ENCODE measurements at places on chromosomes 11 and 22. TPM values are rescaled to one million over a fixed set of nuclear protein-coding genes. Genes with fewer than 3 reads are reported as not detected.

The OR8H2 gene
- total RNA-seq, result not detected

GRCh38 chr11:11020747-11021149, 162.9 kb upstream of the ZBED5 start:
- DNase-seq, result no peak

DNA sequence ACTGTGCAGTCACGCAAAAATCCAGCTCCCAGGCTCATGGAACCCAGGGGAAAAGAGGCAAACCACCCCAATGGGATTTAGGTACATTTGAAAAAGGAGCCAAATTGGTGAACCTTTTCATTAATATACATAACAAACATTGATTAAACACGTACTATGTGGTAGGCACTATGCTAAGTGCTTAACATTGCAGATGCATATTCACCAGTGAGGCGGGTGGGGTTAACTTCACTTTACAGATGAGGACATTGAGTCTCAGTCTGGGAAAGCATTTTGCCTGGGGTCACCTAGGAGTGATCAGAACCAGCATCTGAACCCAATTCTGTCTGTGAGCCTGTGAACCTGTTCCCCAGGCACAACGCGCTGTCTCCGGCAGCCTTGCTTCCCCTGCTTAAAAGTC, 146.3 kb downstream of the COMMD9 start:
- DNase-seq, result no peak

The LGALS12 gene
- total RNA-seq, result 3.8 TPM

DNA sequence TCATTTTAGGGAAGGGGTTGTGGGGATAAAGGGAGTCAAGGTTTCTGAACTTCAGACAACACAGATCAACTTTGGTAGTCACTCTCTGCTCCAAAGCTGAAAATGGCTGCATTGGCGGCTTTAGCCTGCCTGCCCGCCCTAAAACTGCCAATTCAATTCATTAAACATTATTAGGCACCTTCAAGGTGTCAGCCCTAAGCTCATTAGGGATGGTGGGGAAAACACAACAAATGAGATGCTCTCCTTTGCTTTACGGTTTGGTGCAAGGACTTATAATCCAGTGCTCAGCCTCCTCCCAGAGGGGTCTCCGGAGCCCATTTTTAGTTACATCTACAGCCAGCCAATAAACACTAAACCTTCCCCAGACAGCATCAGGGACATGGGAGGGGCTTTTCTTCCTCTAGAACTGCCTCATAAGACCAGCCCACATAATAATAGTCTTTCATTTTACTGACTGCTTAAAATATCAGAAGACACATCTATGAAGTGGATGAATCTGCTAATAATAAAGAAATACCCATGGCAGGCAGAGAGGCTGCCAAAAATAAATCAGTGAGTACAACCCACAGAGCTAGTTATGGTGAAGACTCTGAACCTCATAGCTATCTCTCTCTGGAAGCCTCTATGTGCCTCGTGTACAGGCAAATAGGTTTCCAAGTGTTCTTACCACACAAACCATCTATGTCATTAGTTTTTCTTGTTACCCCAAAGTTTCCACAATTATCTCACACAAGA, 102.8 kb upstream of the NCAM1 start:
- DNase-seq, result no peak

DNA sequence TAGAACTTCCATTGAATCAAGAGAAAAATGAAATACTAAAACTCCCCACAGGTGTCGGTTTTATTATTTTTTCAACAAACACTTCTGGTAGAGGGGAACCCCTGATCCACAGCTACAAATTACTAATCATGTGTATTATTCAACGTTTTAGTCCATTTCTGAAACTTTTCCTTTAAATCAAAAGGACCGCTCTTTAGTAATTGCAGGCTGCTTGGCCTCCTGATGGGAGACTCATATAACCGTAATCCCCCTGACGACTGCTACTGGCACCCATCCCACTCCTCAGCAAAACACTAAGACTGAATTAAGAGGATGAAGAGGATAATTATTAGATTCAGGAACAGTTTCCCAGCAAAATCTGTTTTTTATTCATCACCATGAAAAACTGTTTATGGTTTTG, 46.4 kb downstream of the PAX6 start:
- DNase-seq, result no peak

The APOA4 gene
- not detected for total RNA-seq

GRCh38 chr11:125304876-125305275, 140.3 kb downstream of the PKNOX2 start:
- DNase-seq, result no peak

The BCO2 gene
- total RNA-seq, result 147 TPM

DNA sequence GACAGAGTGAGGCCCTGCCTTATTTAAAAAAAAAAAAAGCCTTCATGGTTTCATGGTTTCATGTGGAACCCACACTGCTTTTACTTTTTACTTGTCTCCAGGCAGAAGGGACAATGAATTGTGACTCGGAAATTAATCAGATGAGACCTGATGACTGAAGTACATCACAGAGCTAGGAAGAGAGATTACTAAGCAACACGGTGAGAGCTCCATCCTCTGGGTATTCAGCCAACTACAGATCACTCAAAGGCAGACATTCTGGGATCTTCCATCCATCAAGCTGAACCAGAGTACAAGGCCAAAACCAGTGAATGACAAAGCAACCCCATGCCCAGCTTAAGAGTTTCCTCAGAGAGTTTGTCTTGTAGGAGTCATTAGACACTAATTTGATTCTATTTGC, 433.2 kb downstream of the SOX6 start:
- DNase-seq, result no peak

DNA sequence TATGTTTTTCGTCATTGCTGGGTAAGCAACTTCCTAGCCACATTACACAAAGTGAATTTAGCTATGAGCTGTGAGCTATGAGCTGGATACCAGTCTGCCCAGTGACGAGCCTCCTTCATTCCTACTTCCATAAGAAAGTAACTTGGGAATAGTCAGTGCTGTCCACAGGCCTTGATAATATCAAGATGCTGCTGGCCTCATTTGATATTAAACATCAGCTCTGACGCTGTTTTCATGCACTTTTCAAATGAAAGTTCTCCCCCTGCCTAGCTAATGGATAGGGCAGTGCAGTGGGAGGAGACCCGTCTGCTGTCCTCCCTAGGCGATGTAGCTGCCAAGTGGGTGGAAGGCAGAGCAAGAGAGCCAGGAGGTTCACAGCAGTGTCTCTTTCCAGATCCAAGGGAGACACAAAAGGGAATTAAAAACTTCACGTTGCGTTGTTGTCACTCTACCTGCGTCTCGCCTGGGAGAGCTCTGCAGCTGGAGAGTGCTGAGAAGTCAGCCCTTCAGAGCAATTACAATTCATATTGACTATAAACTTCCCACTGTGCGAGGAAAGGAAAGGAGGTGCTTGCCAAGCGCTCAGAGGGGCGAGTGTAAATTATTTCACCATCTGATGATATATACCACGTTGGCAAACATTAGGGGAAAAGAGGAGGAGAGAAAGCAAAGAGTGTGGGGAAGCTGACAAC, 861.4 kb downstream of the NTM start:
- DNase-seq, result no peak

The LIF gene
- 0.59 TPM for total RNA-seq

DNA sequence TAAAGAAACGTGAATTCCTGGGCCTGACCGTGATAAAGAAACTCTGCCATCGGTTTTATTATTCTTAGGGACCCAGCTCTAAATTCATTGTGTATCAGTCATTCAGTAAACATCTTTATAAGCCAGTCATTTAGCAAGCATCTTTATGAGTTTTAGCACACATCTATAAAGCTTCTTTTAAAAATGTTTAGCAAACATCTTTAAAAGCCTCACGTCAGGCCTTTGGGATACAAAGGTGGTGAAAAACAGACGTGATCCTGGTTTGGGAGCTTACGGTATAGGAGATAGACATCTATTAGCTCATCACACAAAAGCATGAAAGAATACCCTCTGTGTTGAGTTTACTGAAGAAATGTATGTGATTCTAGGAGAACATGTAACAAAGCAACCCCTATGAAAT, 320.2 kb downstream of the LARGE1 start:
- DNase-seq, result no peak

- DNase-seq, result no peak
Observed at GRCh38 chr22:35258191-35258988, 1.1 kb downstream of the HMGXB4 start.
